ENCODE measurements at places on chromosomes 11 and 22.

DNA sequence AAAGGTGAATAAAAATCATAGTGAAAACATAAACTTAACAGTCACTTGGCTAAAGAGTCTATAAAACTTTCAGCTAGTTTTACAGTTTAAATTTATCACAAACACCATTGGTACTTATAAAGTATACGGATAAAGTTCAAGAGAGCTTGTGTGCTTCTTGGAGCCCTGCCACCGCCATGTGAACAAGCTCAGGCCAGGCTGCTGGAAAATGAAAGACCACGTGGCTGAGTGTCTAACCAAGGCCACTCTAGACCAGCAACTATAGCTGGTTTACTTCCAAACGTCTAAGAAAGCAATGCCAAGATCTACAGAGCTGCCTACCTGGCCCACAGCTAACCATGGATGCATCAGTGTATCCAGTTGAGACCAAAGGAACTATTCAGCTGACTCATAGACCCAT, 66.3 kb upstream of the API5 start:
- no peak for DNase-seq

GRCh38 chr11:7246179-7246578, 5.5 kb upstream of the SYT9 start:
- no peak for DNase-seq

DNA sequence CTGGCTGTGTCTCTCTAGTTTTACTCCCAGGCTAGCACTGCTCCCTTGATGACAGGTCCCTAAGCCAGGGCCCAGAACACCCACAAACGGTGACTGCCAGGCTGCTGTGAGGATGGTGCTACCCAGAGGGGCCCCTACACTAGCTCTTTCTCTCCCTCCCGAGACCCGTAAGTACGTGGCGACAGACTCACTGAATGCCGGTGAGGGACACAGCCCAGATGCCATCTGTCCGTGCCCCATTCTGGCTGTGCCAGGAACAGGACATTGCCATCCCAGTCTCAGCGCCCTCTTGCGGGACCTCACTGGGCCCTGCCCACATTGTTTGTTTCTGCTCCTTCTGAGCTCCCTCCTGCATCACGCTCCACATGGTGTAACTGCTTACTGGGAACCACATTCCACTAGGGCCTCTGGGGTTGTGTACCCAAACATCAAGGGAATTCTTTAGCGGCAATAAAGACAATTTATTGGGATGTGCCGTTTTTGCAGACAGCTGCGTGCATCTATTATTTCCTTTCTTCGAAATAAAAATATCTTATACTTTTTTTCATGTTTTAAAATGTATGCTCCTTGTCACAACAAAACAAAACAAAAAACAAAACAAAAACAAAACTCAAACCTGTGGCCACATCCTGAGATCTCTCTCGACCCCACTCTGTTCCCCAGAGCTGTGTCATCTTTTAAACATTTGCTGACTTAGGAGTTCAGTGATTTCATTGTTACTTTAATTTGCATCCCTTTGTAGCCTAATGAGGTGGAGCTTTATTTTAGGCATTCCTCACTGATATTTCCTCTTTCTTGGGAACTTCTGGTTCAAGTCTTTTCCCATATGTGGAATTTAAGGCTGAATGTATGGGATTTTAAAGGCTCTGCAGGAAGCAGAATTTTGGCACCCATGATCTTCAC, 4.4 kb upstream of the TPCN2 start:
- no peak for DNase-seq

DNA sequence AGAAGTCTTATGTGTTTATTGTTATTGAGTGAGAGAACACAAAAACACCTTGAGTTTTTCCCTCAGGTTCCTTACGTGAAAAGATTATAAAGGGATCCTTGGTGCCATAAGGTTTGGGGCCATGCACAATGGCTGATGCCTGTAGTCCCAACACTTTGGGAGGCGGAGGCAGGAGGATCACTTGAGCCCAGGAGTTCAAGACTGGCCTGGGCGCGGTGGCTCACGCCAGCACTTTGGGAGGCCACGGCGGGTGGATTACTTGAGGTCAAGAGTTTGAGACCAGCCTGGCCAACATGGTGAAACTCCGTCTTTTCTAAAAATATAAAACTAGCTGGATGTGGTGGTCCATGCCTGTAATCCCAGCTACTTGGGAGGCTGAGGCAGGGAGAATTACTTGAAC, 5.4 kb downstream of the SMDT1 start:
- no peak for DNase-seq

DNA sequence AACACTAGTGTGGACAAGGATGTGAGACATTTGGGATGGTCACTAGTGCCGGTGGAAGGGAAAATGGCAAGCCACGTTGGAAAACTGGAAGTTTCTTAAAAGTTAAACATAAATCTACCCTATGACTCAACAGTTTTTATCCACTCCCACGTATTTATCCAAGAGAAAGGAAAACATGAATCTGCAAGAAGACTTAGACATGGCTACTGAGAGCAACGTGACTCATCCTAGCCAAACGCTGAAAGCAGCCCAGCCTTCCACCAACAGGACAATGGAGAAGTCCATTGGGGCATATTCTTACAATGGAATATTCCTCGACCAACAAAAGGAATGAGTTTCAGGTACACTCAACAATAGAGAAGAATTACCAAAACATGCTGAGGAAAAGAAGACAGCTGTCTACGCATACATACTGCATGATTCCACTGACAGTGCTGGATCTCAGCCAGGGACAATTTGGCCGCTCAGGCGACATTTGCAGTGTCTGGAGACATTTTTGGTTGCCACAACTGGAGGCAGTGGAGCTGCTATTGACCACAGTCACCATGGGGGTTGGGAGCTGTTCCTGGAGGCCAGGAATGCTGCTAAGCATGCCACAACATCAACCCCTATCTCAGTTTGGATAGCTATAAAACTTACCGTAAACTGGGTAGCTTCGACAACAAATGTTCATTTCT, 21.2 kb downstream of the SYT13 start:
- DNase-seq = no peak

- DNase-seq = no peak
Observed at GRCh38 chr22:50222508-50222907, 21.7 kb downstream of the SELENOO start.

GRCh38 chr11:10526974-10527918, 13.7 kb downstream of the RNF141 start:
- DNase-seq = no peak

GRCh38 chr11:66985508-66986177, 10.5 kb downstream of the C11orf86 start:
- DNase-seq = no peak

- DNase-seq = no peak
Observed at GRCh38 chr22:22877523-22878210, 9.9 kb upstream of the IGLL5 start.

- no peak for DNase-seq
Observed at GRCh38 chr11:132062031-132062430, 691.6 kb downstream of the NTM start.

DNA sequence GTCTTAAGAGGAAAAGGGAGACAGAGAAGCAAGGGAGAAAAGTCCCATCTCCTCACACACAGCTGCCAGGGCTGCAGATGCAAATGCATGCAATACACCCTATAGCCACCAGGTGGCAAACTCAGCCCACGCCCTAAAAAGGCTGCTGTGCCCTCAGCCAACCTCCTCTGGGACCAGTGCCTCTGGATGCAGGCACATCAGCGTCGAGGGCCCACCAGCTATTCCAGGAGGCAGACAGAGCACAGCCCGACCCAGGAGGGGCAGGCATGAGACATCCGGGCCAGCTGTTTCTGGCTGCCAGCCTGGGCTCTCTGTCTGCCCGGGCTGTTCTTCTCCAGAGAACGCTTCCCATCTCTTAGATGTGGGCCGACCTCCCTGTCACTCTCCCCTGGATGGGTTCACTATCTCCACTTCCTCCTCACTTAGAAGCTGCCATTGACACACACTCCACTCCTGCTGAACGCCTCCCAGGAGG, 39.7 kb downstream of the TPBGL start:
- no peak for DNase-seq

GRCh38 chr11:12174477-12175143, 64.2 kb downstream of the MICAL2 start:
- no peak for DNase-seq

DNA sequence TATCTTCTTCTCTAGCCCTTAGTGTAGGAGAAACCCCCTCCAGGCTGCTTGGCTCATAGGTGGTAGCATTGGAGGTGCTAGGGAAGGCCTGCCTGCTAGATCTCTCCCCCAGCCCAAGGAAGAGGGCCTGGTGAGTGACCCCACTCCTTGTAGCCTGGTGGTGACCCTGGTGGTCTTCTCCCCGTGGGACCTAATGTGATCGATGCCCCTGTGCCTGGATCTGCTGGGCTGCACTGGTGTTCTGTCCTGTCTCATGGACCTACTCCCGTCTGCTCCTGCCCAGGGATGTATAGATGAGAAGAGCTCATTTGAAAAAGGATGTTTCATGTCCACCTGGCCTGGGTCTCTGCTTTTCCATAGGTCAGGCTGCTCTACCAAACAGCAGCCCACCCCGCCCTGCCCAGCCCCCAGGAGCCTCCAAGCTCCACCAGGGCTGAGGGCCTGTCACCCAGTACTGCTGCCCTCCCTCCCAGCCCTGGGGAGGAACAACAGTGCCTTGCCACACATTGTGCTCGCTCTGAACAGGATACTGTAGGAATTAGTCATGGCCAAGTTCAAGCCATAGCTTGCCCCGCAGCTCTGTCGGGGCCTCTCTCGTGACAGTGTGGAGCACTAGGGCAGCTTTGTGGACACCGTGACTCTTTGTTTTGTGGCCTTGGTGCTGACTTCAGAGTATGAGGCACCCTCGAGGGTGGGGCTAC, 19.7 kb downstream of the SLC37A2 start:
- no peak for DNase-seq

GRCh38 chr22:22196018-22196533, 48.5 kb upstream of the VPREB1 start:
- DNase-seq = no peak

DNA sequence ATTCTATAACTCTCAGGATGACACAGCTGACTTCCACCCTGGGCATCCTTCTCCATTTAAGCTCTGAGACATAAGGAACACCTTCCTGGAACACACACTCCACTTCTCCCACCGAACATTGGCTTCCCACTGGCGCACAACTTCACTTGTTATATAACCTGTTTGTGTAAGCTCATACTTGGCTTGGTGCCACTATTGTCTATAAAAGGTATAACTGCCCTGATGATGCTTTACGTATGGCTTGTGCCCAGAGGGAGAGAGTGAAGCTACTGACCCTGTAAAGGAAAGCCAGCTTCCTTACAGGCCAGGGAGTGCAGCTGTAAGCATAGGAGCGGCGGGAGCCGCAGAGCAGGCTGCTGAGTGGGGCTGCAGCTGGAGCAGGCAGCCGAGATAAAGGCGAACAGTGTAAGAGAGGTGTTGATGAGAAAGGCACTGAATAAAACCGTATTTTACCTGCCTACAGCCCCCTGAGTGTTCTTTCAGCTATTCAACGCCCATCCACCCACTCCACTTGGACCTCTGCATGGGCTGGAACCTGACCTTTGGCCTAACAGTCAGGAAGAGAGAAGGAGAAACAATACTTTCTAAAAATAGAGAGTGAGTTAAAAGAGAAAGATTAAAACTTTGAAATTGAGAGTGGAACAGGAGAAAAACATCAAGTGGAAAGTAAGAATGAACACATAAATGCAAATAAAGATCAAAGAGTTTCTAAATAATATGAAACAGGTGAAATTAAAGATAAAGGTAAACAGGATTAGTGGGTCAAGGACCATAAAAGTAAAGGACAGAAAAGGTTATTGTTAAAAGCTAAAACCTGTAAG, 252.1 kb upstream of the ARHGAP42 start:
- no peak for DNase-seq

DNA sequence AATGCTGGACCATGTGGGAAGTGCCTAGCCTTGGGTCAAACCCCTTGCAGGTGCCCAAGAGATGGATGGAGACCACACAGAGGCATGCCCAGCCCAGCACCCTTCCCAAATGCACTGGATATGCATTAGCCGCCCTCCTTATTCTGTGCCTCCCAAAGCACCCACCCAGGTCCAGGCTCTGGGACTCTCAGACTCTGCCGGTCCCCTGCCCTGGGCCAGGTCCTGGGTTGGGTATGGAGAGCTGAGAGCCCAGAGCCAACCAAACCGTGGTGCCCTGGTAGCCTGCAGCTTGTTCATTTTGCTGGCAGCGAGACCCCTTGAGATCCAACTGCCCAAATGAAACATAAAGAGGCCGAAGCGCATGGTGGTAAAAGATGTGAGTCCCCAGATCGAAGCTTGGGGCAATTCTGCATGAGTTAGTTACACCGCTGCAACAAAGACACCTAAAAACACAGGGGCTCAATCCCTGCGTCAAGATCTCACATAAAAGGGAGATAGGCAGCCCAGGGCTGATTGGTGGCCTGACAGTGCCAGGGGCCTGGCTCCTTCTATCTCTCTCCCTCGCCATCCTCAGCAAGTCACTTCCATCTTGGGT, 61.5 kb downstream of the MYEOV start:
- DNase-seq = no peak

GRCh38 chr11:114307524-114308203, 11.5 kb downstream of the NNMT start:
- DNase-seq = no peak

DNA sequence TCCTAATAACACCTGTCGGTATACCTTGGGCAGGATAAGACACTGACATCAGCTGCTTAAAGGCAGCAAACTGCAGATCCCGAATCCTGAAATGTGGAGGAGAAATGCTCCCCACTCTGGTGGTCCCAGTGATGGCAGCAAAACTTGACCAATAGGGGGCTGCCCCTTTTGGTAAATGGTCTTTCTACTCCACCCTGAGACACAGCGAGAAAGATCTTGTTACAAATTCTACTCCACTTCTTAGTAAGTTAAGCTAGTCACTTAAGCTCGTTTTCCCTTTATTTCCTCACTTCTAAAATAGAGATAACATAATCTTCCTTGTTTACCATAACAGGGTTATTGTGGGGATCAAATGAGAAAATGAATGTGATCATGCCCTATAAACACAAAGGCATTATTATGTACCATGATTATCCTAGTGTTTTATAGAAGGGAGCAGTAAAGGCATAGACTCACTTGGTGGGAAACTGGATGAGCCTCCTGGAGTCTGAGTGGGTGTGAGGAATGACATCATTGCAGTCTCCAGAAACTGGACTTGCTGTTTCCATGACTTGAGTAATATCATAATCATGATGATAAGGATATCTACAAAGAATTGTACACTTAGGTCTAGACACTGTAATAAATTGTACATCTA, 50.9 kb downstream of the ENDOD1 start:
- no peak for DNase-seq

DNA sequence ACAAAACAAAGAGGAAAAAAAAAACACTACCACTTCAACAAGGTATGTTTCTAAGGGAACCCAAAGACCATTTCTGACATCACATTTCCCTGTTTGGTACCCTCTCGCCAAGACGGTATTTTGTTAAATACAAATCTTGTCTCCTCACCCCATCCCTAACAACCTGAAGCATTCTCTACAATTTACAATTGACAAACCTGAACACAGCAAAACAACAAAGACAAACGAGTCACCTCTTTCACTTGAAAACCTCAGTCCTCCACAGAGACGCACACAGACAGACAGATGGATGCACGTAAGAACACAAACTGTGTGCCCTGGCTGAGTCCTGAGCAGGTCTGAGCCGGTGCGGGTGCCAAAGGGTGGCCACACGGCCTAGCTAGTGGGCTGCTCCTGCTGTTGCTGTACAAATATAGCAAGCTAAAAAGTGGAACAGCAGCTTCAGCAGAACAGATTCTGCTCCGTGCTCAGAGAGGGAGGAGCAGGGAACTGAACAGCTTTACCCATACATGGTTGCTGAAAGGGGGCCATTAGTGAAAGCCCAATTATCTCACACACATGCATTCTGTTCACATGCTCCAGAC, 28.5 kb downstream of the CELF1 start:
- DNase-seq = no peak
